ENCODE measurements at places on chromosomes 13 and 19. TPM values are rescaled to one million over a fixed set of nuclear protein-coding genes. Genes with fewer than 3 reads are reported as not detected.

Gene PTPRS
- 40.0 TPM for total RNA-seq

DNA sequence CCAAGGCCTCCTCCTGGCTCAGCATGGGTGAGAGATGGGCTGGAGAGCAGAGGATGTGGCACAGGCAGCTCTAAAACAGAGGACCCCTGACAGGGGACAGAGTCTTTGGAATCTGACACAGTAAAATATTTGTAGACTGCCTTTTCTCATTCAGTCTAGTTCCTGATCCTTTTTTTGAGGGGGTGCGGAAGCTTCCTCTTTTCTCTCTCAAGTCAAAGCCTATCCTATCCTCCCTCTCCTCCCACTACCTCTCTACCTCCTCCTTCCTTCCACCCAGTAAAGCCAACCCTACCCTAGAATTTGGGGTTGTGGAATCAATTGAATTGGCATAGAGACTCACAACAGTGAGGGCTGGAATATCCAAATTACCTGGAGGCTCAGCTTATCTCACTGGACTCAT lies 82.0 kb downstream of the TEX26 start:
- no peak for DNase-seq

GRCh38 chr13:41919741-41920487 lies 41.0 kb downstream of the VWA8 start:
- no peak for DNase-seq

- no peak for DNase-seq
Measured at GRCh38 chr13:87459419-87459818, 211.8 kb upstream of the SLITRK5 start.

GRCh38 chr19:48556163-48556562 lies 4.2 kb downstream of the SULT2B1 start:
- no peak for DNase-seq

DNA sequence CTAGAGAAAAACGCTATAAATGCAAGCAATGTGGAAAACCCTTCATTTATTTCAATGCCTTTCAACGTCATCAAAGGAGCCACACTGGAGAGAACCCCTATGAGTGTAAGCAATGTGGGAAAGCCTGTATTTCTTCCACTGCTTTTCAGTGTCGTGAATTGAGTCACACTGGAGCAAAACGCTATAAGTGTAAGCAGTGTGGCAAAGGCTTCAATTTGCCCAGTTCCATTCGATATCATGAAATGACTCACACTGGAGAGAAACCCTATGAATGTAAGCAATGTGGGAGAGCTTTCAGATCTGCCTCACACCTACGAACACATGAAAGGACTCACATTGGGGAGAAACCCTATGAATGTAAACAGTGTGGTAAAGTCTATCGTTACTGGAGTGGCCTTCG lies 27.4 kb downstream of the ZNF20 start:
- no peak for DNase-seq

Gene CLDND2
- 1.5 TPM for total RNA-seq

DNA sequence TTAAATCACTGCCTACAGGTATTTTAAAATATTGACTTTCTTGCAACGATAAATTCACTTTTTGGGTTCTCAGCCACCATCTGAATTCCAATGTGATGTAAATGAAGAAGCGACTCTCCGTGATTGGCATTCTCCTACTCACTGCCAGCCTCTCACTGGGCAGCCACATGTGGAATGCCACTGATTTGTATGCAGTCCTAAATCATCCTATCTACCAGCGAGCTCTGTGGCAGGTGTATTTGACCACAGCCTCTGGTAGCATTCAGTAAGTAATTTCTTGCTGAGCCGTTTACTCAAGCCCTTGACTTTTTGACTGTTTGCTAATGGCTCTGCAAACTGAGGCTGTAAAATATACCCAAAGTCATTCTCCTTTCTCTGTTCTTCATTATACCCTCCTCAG lies 559.0 kb upstream of the SLC10A2 start:
- DNase-seq = no peak

GRCh38 chr13:41546372-41547190 lies 89.2 kb downstream of the RGCC start:
- DNase-seq = no peak

DNA sequence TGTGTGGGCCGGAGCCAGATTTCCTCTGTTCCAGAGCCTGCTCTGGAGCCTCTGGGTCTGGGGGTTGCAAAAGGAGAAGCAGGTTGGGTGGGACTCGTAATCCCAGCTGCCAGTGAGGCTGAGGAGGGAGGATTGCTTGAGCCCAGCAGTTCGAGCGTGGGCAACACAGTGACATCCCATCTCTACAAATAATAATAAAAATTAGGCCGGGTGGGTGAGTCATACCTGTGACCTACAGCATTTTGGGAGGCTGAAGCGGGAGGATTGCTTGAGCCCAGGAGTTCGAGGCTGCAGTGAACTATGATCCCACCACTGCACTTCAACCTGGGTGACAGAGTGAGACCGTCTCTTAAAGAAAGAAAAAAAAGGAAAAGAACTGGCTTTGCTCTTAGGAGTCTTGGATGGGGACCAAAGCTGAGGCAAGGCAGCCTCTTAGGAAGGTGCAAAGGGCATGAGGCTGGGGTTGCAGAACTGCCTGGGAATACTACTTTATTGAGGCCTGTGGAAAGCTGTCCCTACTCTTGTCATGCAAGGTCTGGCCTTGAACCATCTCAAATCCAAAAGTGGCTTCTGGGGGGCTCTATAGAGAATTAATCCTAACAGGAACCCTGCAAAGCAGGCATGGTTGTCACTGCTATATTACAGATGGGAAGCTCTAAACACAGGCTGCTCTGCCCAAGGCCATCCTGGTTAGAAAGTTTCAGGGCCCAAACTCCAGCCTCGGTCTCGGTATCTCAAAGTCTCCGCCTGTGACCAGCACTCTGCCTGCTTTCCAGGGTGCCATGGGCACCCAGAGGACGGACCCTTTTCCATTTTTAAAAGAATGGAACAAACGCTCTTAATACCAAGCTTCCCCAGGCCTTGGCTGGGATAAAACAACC lies 880 bp upstream of the C19orf12 start:
- no peak for DNase-seq

Gene PEG3
- total RNA-seq = 10.0 TPM

DNA sequence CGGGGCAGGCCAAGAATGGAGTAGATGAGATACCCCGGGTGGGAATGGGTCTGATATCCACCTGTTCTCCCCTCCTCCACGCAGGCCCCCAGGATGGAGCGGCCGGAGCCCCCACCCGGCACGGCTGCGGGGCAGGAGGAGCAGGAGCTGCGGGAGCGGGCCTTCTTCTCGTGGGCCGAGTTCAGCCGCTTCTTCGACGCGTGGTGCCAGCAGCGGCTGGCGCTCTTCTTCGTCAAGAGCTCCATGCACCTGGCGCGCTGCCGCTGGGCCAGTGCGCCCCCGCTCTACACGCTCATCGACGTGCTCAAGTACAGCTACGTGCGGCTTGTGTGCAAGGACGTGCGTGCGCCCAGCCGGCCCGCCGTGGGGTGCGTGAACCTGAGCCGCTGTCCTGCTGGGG lies 1.2 kb downstream of the ZSWIM9 start:
- no peak for DNase-seq

GRCh38 chr19:23991170-23991569 lies 76.5 kb downstream of the ZNF726 start:
- no peak for DNase-seq

DNA sequence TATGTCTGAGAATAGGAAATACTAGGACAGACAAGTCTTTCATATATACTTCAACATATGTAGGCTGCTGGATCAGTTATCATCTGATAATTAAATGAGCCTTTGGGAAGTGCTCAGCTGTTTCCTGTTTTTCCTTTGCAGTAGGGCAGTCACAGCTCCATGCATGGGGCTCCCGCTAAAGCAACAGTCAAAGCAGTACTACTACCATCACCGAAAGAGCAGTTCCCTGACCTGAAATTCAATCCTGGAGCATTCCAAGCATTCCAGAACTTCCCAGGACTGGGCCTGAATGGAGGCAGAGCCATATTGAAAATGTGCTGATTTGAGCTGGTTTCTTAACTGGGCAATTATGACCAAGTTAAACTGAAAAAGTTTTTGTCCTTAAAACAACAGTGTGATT lies 20.5 kb downstream of the MICU2 start:
- DNase-seq = no peak

Gene JOSD2
- 28.6 TPM for total RNA-seq

DNA sequence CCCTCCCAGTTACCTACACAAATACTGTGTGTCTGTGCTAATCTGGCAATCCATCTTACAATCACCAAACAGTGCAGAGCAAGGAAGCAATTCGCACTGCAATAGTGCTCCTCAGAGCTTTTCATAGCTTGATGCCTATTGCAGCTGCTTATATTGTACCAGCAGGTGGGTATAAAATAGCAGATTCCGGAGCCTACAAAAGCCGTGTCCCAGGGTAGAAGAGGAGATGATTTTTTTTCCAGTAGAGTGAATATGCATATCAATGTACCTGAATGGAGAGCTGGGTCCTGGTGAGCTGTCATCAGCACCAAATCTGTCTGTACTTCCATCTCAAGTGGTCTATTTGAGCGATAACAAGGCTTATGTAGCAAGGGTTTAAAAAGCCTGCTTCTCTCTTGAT lies 668.4 kb downstream of the DIAPH3 start:
- DNase-seq = no peak

DNA sequence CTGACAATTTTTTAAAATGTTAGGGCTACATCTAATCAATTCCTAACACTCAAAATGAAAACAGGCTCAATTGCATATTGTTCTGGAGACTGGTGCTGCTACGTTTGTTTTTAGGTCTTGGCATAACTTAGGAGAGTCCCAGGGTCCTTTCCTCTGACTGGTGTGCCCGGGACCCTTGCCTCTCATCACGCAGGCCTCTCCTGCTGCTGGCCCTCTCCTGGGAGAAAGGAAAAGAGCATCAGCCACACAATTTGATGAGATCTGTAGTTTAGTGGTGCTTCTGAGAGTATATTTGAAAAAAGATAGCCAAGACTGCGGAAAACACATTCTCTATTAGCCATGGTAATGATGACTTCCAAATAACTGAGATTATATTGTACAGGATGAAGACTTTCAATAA lies 380.0 kb downstream of the KLF12 start:
- no peak for DNase-seq

Gene IL17D
- total RNA-seq = 1.2 TPM

Gene IPO5
- 113 TPM for total RNA-seq

Gene EXOC3L2
- 1.8 TPM for total RNA-seq

Gene GGN
- total RNA-seq = not detected

Gene ARHGAP45
- 4.8 TPM for total RNA-seq

DNA sequence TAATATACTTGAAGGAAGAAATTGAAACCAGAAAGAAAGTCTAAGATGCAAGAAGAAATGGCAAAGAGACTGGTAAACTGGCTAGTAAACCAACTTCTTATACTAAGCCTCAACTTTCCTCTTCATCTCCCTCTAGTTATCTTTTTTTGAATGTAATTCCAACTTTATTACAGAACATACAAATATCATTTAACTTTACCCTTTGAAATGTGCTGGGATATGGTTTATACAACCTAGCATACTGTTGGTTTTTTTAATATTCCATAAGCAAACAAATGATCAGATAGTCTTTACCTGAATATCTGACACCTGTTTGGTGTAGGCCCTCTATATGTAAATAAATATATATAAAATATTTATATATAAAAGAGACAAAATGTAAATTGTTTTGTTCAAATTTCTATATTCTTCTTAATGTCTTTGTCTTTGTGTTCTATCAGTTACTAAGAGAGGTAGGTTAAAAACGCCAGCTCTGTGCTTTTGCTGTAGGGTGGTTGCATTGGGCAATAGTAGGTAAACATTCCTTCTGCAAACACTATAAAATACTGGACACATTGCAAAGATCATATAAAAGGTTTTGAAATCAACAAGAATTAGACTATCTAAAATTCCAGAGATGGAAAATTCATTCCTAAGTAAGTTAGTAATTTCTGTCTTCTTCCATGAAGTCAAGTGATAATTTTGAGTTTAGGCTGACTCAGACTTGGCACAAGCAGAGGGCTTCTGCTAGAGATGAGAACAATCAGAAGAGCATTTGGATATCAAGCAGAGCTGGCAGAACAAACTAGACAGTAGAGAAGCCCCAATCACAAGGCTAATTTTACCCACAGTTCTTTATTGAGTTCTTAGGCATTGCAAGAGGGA lies 383.3 kb downstream of the RFC3 start:
- DNase-seq = no peak

Gene ZIM2
- 0.19 TPM for total RNA-seq

Gene SIGLEC5
- not detected for total RNA-seq

- DNase-seq = no peak
Measured at GRCh38 chr19:43652546-43652874, 12.9 kb upstream of the CADM4 start.

DNA sequence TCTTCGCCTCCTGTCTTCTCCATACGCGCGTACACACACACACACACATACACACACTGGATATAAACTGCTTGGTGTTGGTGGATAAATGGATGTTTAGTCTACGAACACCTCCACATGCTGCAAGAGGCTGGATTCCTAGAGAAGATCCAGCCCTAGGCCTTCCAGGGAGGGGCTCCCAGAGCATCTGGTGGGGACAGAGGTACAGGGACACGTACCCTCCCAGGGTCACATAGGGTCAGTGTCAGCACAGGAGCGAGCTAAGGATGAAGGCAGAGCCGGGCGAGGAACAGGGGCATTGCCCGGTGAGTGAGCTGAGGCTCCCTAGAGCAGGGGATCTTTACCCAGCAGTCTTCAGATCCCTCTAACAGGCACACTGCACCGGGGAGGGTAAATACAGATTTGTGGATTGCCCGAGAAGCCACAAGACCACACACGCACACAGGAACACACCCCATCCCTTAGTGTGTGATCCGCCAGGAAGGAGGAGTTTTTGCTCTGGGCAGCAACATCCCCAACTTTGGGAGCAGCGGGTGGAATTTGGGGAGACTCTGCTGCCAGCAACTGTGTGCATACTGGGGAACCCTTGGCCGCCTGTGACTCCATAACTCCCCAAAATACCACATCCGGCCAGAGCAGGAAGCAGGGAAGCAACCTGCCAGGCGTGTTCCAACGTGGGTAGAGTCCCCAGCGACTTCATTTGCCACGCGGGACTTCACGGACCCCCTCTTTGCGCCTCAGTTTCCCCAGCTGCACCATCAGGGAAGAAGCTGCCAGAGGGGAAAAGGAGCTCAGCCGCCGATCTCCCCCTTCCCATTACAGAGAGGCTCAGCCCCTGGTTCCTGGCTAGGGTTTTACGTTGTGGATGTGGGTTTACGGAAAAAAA lies 5.8 kb upstream of the TLE2 start:
- DNase-seq = no peak

GRCh38 chr19:3707868-3708206 lies 347 bp upstream of the TJP3 start:
- DNase-seq = no peak
